Stimulated activated CD4-positive, alpha-beta T cell treated with anti-CD3 and anti-CD28 coated beads, Interleukin-15, amount 100 ng/mL, for 1 hour (primary cell): ENCODE measurements at places on chromosomes 6 and 20.

DNA sequence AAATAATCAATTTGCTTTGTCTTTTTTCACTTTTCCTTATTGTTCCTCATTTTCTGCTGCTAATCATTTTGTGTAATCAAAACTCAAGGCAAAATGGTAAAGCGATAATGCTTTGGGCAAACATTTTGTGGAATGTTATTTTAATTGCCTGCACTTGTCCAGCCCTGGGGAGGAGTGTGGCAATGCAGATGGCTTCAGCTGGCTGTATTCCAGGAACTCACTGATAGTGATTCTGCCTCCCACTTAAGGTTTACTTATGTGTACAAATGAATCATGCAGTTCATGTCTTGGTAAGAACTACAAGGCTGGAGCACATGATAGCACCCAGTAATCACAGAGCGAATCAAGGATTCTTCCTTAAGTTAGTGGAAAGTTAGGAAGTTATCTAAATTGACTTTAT lies 107.8 kb downstream of the COL19A1 start:
- DNase-seq: no peak

- no peak for DNase-seq
Observed at GRCh38 chr6:155454008-155454407, 1.6 kb downstream of the NOX3 start.

GRCh38 chr6:33851959-33852358 lies 48.2 kb upstream of the MLN start:
- DNase-seq: no peak

- DNase-seq: peak; percentile 61
Observed at GRCh38 chr6:27503436-27504030, 30.6 kb upstream of the ZNF184 start.

DNA sequence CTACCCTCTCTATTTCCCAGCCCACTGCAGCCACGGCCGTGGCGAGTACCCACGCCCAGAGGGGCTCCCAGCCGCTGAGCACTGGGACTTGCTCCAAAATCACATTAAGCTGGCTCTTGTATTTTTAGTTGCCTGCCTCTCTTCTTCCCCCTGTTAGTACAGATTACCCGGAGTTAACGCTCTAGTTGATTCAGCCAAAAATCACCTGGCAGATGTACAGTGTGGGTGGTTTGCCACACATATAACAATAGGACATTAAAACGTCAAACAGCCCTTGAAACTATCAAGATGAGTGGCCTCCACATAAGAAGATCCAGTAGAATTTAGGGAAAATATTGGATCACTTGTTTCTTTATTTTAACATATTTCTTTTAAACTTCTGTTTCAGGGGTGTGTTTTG lies 268.8 kb upstream of the PRDM1 start:
- no peak for DNase-seq

- DNase-seq: no peak
Observed at GRCh38 chr6:1039746-1040145, 272.2 kb upstream of the FOXQ1 start.

GRCh38 chr6:134684423-134684795 lies 265.5 kb downstream of the ALDH8A1 start:
- DNase-seq: no peak

- DNase-seq: no peak
Observed at GRCh38 chr20:62216636-62217566, 3.2 kb downstream of the HRH3 start.
